Fibroblast of mammary gland (primary cell): ENCODE measurements at places on chromosomes 5 and 9.

DNA sequence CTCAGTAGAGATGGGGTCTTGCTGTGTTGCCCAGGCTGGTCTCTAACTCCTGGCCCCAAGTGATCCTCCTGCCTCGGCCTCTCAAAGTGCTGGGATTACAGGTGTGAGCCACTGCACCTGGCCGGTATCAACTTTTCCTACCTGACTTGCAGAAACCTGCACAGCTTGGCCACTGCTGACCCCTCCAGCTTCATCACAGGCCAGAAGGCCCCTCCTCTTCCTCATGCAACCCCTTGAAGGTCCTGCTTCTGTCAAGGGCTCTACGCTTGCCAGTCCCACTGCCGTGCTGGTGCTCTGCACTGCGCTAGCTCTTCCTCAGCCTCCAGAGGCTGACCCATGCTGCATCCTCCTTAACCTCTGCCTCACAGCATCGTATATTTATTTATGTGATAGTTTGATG lies 32.5 kb upstream of the RNU6ATAC start:
- no peak for DNase-seq

DNA sequence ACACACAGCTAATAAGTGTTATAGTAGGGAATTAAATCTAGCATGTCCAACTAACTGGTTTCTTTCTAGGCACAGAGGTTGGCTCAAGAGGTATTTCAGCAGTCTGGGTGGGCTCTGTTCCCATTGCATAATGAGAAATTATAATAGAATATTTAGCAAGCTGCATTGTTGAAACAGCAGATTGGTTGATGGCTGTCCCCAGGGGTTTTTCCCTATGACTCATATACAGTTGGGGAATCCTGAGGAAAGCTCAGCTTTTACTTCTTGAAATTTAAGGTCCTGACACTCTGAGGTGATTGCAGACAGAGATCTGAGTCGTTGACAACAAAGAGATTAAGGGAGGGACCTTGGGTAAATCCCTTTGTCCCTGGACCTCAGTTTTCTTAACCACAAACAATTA lies 38.3 kb upstream of the TNFSF8 start:
- DNase-seq, result peak; percentile 73

DNA sequence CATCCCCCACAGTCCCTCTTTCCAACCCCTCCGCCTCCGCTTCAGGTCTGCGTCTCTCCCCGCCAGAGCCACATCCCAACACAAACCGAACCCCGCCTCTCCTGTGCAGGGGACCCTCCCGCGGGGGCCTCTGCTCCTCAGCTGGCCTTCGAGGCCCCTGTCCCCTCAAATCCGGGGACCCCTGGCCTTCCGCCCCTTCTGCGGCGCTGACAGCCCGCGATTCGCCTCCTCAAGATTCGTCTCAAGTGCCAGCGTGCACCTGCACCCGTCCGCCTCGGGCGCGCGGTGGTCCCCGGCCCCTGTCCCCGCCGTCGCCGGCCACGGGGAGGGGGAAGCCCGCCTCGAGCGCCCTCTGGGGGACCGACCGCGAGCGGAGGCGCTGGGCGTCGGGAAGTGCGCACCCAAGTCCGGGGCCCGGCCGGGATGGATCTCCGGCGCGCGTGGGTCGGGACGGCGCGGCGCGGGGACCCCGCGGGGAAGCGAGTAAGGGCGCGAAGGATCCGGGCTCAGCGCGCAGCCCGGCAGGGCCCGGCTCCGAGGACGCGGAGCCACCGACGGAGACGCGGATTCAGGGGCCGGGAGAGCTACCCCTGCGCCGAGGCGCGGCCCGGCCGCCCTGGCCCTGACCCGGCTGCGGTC lies 623 bp downstream of the FLT4 start:
- no peak for DNase-seq

- DNase-seq, result no peak
Measured at GRCh38 chr5:173851595-173852243, 36.4 kb upstream of the CPEB4 start.

DNA sequence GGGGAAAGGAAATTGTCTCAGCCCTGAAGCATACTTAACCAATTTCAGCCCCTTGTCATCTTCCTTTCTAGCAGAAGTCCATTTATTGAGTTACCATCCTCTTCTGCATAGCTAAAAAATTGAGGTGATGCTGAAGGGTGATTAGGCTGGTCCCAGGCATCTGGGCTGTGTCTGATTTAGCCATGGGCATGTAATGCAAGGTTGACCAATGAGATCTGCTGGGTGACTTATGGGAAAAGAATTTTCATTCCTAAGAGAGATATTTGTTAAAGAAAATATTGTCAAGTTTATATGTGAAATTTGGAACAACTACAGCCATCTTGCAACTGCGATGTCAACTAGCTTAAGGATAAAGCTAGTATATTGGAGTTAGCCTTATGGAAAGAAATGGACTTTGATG lies 5.1 kb downstream of the ITGA2 start:
- peak; percentile 26 for DNase-seq

GRCh38 chr5:88226881-88227450 lies 41.7 kb downstream of the TMEM161B start:
- no peak for DNase-seq

DNA sequence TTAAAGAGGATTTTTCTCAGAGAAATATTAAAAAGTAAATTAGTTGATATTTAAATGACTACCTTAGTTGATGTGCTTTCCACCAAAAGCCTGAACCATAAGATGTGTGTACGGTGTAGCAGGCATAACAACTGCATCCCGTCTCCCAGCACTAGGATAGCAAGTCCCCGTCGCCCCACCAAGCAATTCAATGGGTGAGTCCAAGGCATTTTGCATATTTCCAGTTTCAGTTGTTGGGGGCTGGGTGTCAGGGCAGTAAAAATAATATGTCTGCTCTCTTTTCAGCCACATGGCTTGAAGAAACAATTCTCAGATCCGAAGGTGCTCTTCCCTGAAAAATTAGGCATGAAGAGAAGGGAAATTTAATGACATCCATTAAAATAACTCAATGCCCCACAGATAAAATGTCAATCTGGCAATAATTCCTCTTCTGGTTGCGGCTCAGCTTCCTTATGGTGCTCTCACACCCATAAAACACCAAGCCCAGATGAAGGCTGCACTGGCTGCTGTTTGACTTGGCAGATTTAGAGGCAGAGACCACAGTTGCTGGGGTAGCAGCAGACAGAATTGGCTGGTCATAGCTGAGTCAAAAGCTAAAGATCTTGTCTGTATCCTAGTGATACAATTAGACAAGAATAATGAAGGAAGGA lies 124.4 kb upstream of the ADCY2 start:
- no peak for DNase-seq

- no peak for DNase-seq
Measured at GRCh38 chr5:172046593-172046992, 40.2 kb upstream of the FBXW11 start.

DNA sequence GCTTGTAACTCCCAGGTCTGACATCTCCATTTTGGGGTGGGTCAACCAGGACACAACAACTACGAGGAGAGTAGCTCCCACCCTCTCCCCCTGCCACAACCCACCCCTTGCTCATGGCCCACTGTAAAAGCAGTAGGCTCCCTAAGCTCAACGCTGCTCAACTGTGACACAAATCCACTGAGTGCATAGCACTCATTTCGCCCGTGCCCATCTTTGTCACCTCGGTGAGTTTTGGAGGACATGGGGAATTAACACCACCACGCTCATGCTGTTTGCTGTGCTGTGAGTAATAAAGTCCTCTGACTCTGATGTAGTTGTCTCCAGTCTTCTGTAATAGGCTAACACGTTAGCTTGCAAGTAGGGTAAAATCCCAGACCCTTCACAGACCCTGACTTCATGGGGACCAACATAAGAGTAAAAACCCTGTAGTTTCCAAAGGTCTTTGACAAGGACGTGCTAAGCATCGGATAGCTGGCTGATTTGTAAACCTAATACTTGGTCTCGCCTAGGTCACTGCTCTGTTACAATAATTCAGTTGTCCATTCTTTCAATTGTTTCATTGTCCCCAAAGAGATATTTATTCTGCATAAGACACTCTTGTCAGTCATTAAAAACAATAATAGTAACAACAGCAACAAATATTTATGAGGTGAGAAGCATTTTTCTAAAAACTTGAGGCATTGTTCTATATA lies 7.7 kb downstream of the PLGRKT start:
- no peak for DNase-seq

DNA sequence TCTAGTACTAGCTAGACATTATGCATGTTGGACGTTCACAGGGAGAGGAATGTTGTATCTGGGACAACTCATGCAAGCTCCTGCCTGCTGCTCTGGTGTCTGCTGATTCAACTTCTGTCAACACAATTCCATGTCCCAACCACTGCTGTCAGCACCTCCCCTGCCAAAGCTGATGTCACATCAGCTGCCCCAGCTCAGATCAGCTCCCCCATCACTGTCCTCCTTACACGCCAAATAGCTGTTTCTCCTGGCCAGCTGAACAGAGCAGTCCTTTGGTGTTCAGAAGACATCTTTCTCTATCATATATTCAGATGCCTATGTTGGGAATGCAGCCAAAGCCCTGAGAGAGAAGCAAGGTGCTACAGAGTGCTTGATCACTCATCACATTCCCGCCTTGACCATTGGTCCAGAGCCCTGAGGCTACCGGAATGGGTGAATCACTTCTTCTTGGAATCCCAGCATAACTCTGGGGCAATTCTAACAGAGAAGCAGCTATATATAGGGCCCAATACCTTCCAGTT lies 223.3 kb downstream of the SEC61B start:
- DNase-seq, result peak; percentile 97

DNA sequence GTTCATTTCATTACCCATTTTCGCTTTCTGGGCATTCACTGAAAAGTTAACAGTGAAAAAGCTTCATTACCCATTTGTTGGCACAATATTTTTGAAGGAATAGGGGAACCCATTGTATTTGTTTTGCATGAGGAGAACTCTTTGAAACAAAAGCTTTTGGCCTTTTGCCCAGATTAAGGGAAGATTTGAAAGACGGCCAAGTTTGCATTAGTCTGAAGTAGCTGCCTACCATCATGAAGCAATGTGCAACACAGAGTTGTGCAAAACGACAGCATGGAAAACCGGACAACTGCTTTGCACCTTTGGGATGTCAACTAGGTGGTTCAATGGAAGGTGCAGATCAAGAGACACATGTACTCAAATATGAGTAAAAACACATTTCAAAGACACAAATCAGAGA lies 84.9 kb downstream of the TRPM3 start:
- peak; percentile 45 for DNase-seq

DNA sequence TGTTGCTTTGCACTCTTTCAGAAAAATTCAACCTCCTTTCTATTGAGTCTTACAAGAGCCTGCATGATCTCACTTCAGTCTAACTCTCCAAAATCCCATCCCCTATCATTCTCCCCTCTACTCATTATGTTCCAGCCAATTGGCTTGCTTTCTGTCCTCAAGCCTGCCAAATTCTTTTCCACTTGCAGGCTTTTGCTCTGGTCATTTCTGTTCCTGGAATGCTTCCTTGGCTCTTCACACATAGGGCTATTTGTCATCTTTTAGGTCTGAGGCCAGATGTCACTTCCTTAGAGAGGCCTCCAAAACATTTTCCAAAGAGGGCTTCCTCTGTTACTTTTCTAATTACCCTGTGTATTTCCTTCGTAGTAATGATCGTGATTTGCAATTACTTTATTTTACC lies 11.8 kb upstream of the CHD1 start:
- peak; percentile 63 for DNase-seq

GRCh38 chr9:114804505-114804904 lies 1.3 kb downstream of the TNFSF15 start:
- peak; percentile 39 for DNase-seq

- DNase-seq, result no peak
Measured at GRCh38 chr5:145204743-145205142, 630.4 kb downstream of the PRELID2 start.

GRCh38 chr5:88502179-88503040 lies 233.8 kb upstream of the TMEM161B start:
- DNase-seq, result no peak

DNA sequence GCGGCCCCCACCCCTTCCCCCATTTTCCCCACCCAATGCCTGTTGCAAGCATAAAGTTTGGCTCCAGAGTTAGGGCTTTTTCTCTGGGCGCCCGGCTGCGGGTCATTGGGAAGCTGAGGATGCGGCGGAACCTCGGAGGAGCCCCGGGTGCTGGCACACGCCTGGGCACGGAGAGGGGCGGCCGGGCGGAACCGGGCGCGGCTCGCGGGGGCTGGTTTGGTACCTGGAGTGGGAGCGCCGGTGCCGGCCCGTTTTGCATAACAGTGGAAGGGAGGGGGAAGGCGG lies 1.2 kb downstream of the PPARGC1B start:
- DNase-seq, result no peak

- DNase-seq, result no peak
Measured at GRCh38 chr9:892123-892522, 50.6 kb downstream of the DMRT1 start.

DNA sequence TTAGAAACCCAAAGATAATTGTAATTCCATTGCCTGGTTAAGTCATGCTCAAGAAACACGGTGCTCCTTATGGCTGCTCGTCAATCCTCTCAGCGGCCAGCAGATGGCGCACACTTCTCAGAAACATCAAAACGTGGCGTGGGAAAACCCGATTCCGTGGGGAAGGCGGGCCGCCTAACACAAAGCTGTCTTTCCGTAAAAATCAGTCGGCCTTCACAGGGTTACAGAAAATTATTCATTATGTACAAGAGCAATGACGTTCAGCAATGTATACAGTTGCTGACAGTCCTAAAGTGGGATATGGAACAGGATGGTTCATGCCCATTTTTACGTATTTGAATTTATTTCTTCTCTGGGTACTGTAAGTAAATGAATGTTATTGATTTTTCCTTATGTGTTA lies 83.5 kb downstream of the PDE4D start:
- DNase-seq, result peak; percentile 73

GRCh38 chr9:77021291-77021894 lies 1.9 kb downstream of the FOXB2 start:
- DNase-seq, result no peak

- no peak for DNase-seq
Measured at GRCh38 chr5:2544003-2544402, 207.5 kb downstream of the IRX2 start.

DNA sequence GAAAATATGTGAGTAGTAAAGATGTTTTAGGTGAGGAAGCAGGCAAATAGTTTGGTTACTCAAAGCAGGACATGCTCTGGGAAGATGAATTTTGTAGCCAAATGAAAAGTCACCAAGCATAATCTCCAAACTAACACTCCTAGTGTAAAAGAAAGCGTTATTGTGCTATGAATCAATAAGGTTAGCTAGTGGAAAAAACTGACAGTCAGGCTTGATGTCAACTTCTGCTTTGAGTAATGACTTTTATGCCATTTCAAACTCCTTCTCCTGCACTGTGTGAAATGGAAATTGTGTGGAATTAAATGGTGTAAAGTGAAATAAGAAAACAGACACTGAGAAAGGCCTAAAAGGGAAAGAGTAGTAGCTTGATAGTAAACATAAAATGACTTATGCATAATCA lies 637.2 kb upstream of the DMAC1 start:
- DNase-seq, result no peak

DNA sequence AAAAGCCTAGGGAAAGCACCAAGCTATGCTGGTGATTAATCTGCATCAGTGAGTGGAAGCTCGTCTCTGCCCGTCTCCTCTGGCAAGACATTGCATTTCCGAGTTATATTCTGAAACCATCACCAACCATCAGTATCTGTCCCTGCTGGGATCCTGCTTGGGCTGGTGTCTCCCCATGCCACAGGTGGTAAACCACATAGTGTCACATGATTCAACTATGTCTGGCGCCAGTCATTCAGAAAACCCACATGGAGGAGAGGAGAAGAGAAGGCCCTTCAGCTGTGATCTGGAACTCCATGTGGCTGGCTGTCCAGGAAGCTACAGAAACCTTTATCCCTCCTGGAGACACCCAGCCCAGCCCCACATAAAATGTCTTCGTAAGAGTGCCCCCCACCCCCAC lies 4.8 kb downstream of the IL9 start:
- DNase-seq, result no peak
